ENCODE measurements at places on chromosomes 6 and 20. TPM values are rescaled to one million over a fixed set of nuclear protein-coding genes. Genes with fewer than 3 reads are reported as not detected.

The STMND1 gene
- not detected for total RNA-seq

GRCh38 chr20:25036331-25036936 lies 21.5 kb downstream of the ACSS1 start:
- peaks cover 28% of the 10 kb centered on the region for H3K4me1 ChIP-seq
- peak overlapping the region; percentile 29 for H3K27ac ChIP-seq
- H3K4me3 ChIP-seq: no peak overlapping the region
- no peak for DNase-seq
- H3K27me3 ChIP-seq: no peaks in the 10 kb centered on the region

DNA sequence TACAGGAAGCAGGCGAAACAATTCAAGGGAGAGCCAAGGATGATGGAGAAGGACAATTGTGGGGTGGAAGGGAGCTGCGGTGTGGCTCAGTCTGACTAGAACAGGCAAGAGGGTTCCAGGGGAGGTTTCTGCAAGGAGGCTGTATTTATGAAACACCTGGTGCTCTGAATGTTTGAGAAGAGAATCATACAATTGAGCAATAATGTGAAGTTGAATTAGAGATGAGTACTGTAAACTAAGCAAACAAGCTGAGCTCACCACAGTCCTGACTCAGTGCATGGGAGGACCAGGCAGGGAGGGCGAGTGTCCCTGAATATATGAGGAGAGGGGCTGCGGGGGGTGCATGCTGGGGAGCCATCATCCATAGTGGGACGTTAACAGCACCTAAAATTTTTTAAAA lies 279.7 kb downstream of the KIF16B start:
- no peaks in the 10 kb centered on the region for H3K36me3 ChIP-seq
- no peaks in the 10 kb centered on the region for H3K27me3 ChIP-seq
- no peak overlapping the region for H3K4me3 ChIP-seq
- H3K27ac ChIP-seq: no peak overlapping the region
- DNase-seq: no peak
- H3K4me1 ChIP-seq: no peaks in the 10 kb centered on the region

- DNase-seq: no peak
- no peaks in the 10 kb centered on the region for H3K4me1 ChIP-seq
- no peak overlapping the region for H3K27ac ChIP-seq
- H3K4me3 ChIP-seq: no peak overlapping the region
These were observed 66.9 kb upstream of the CDH4 start for GRCh38 chr20:61185181-61185580.

DNA sequence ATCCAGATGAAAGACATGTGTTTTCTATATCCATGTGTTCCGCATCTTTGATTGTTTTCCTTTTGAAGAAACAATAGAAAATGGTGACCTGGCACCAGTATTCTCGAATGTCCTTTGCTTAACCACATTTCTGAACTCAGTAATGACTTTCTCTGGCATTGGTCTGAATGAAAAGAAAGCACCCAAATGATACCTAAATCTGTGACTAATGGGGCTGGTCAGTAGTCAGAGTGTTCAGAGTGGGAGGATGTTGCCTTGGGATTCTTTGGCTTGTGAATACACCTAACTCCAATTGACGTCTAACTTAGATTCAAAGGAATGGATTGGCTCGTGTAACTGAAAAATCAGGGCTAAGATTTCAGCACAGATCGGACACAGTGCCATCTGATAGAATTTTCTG lies 27.1 kb downstream of the PARD6B start:
- H3K27me3 ChIP-seq: no peaks in the 10 kb centered on the region
- no peaks in the 10 kb centered on the region for H3K36me3 ChIP-seq
- no peak overlapping the region for H3K4me3 ChIP-seq
- DNase-seq: no peak

- no peaks in the 10 kb centered on the region for H3K4me1 ChIP-seq
- H3K36me3 ChIP-seq: no peaks in the 10 kb centered on the region
- no peak overlapping the region for H3K4me3 ChIP-seq
- no peak overlapping the region for H3K27ac ChIP-seq
- peaks cover 1% of the 10 kb centered on the region for H3K27me3 ChIP-seq
- DNase-seq: no peak
These were observed 7.0 kb upstream of the PRSS35 start for GRCh38 chr6:83505356-83505755.

DNA sequence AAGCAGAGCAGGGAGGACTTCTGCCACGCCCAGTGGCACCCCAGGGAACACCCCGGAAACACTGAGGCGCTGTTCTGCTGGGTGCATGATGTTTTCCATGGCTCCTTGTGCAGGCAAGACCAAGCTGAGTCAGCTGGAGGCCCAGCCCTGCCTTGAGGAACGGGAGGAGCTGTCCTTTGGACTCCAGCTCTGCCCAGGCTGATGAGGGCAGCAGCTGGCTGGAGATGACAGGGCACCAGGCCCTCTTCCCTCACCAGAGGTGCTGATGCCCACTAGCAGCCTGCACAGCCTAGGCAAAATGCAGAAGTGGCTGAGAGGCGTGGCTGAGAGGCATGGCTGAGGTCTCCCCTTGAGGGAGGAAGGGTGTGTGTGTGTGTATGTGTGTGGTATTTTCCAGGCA lies 2.4 kb downstream of the C6orf132 start:
- H3K36me3 ChIP-seq: no peaks in the 10 kb centered on the region
- no peak overlapping the region for H3K27ac ChIP-seq
- DNase-seq: no peak
- H3K4me1 ChIP-seq: peaks cover 11% of the 10 kb centered on the region

- H3K27me3 ChIP-seq: peaks cover 45% of the 10 kb centered on the region
- DNase-seq: no peak
- no peaks in the 10 kb centered on the region for H3K4me1 ChIP-seq
- H3K27ac ChIP-seq: no peak overlapping the region
- H3K36me3 ChIP-seq: no peaks in the 10 kb centered on the region
These were observed 59.0 kb downstream of the FAM50B start for GRCh38 chr6:3908223-3908622.

The GSTA3 gene
- total RNA-seq: not detected

The NKX2-4 gene
- total RNA-seq: not detected

DNA sequence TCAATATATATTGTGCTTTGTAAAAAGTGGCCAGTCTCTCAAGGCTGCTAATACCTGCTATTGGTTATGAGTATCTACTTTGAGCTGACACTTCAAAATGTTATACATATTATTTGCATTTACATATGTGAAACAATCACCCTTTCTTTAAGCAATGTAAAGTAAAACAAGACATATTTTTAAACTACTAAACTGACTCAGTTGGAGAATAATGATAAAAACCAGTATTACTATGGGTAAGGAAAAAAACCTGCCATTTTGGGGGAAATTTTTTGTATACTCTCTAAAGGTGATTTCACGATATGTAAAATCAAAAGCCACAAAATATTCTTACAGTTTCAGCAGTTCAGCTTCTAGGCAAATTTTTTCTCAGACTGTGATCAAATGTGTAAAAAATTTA lies 232.3 kb downstream of the PRL start:
- H3K27ac ChIP-seq: no peak overlapping the region
- no peaks in the 10 kb centered on the region for H3K36me3 ChIP-seq
- no peak overlapping the region for H3K4me3 ChIP-seq
- peaks cover 1% of the 10 kb centered on the region for H3K27me3 ChIP-seq

The RGS17 gene
- total RNA-seq: 0.10 TPM

The ESR1 gene
- 1.2 TPM for total RNA-seq

- no peak overlapping the region for H3K4me3 ChIP-seq
- no peak overlapping the region for H3K27ac ChIP-seq
- H3K36me3 ChIP-seq: no peaks in the 10 kb centered on the region
These were observed 8.1 kb upstream of the HINT3 start for GRCh38 chr6:125948455-125948854.

All from activated CD4-positive, alpha-beta memory T cell treated with anti-CD3 and anti-CD28 coated beads, Interleukin-2, amount 10 ng/mL, durations not matched to agents 7 days and 5 days (primary cell).